Fibroblast of skin of scalp (primary cell): ENCODE measurements at places on chromosomes 12 and 14.

GRCh38 chr12:124484526-124484953, 82.9 kb downstream of the NCOR2 start:
- no peak for DNase-seq

DNA sequence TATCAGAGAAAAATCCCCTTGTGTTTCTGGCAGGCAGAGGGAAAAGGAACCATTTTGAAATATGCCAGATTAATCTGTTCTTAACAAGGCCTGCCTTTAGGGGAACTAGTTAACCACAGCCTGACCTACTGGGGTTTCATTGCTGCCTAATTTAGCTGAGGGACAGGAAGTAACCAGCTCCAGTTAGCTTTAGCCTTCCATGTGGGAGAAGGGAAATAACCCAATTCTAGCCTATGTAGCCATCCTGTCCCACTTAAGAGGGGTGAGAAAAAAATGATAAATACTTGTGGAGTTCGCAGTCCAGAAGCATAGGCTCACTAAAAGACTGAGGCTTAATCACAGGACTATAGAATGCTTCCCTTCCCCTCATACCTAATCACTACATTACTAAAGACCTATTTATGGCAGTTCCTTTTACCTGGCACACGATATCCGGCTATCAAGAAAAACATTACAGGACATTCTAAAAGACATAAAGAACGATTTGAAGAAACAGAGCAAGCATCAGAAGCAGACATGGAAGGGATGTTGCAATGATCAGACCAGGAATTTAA, 22.8 kb downstream of the COX8C start:
- DNase-seq = no peak

- DNase-seq = no peak
Measured at GRCh38 chr12:3437986-3438385, 53.0 kb upstream of the PRMT8 start.

- no peak for DNase-seq
Measured at GRCh38 chr12:42698213-42698612, 108.7 kb upstream of the PRICKLE1 start.

GRCh38 chr14:91261115-91261514, 16.6 kb upstream of the GPR68 start:
- no peak for DNase-seq
